CD4-positive, alpha-beta T cell treated with Interleukin-17A for 1 hour (primary cell): ENCODE measurements at places on chromosomes 6 and 20.

DNA sequence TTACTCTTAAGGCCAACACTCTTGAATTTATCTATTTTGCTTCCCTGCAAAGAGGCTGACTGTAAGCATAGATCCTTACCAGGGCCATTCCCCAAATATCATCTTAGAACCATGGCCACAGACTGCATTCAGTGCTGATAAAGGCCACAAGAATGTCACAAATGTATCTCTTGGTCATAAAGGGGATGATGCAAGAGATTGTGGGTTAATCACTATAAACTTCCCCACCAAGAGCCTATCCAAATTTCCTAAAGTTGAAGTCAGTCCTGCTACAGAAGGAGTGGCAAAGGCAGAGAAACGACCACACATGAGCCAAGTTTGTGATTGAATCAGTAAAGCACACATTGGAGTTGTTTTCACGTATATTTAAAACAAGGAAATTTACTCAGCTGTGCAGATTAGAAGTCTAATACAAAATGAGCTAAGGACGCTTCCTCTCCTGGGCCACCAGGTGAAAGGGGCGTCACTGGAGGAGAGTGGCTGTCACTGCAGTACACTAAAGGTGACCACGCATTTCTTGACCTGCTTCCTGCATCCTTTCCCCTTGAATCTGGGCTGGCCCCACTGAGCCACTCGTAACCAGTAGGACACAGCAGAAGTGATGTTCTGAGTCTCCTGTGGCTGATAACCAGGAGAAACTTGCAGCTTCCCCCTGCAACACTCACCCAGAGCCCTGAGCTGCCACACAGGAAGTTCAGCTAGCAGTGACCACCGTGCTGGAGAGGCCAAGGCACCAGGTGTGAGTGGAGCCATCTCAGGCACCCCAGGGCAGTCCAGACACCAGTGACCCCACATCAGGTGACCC, 181.9 kb downstream of the SYNDIG1 start:
- no peak for DNase-seq

DNA sequence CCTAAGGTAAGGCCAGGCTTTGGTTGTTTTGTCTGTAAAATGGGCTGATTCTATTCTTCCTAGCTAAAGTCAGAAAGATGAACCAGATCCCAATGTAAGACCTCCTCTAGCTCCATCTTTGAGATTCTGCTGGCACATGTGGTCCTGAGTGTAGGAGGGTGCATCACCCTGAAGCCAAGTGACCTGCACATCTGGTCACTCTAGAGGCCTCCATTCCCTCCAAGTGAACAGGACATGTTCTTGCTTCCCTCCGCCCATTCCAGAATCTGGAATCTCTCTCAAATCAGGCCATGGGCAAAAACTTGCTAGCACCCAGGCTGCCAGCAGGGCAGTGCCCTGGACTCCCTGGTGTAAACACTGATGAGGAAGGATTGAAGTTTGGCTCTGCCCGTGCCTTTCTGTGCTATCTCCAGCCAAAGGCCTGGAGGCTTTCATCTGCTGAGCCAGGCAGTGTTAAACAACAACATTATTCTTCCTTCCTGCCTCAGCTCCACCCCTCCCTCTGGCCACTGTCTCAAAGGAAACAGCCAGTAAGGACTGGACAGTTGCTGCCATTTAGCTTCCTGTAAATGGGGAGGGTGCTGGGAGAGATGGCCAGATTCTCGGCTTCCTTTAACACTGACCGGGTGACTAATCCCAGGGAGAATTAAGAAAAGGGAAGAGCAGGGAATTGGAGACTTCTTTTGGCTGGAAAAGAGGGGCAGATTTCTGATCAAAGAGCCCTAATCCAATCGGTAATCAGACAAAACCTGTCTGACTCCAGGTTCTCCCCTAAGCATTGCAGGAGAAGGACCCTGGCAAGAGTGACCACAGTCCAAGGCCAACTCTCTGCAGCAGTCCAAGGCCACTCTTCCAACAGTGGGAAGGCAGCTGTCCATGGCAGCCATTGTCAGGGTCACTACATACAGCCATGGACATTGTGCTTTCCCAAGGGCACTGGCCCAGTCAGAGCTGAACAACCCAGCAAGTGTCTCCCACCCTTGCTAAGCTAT, 19.5 kb upstream of the ADGRF1 start:
- no peak for DNase-seq

DNA sequence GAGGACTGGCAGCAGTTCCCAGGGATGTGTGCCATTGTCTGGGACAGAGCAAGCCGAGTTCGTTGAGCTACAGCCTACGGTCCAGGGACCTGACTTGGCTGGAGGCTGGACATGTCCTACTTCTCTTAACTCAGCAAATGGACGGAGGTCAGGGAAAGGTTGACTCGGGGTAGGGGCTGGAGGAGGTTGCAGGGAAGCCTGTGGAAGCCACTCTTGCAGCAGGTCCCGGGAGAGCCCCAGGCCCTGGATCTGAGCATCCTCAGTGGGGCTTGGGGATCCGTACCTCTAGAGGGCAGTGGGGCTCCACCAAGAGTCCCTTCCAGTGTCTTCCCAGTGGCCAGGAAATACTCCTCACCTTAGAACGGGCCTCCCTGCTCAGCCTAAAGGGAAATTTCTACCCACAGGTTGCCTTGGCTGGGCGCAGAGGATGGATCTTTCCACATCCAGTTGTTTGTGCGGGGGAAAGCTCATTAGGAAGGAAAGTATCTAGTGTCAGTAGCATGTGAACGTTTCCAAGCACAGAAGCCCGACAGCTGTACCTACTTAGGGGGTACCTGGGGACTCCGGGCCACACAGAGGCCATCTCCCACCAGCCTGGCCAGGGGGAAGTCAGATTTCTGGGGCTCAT, 170.2 kb downstream of the NFATC2 start:
- peak; percentile 64 for DNase-seq

- no peak for DNase-seq
Observed at GRCh38 chr6:126807876-126808275, 310.6 kb upstream of the RSPO3 start.

DNA sequence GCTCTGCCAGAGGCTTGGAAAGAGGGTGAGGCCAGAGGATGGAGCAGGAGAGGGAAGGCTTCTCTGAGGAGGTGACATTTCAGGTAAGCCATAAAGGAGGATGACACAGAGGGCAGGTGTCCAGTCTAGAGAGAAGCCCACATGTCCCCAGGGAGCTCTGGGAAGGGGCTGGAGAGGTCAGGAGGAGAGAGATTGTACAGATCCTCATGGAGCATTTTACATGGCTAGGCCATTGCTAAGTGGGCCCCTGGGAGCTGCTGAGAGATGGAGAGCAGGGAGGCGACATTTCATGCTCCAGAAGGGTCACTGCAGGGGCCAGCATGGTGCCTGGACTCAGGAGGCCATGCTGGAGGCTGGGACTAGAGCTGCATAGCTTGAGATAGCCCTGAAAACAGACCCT, 124.5 kb downstream of the TOX2 start:
- DNase-seq = no peak

GRCh38 chr6:133542056-133542821, 301.1 kb downstream of the EYA4 start:
- DNase-seq = no peak

GRCh38 chr6:71079677-71080076, 122.8 kb upstream of the B3GAT2 start:
- DNase-seq = no peak

GRCh38 chr6:69138148-69138547, 503.1 kb downstream of the ADGRB3 start:
- DNase-seq = no peak
